Activated naive CD8-positive, alpha-beta T cell treated with anti-CD3 and anti-CD28 coated beads for 36 hours (primary cell): ENCODE measurements at places on chromosomes 16 and 17.

DNA sequence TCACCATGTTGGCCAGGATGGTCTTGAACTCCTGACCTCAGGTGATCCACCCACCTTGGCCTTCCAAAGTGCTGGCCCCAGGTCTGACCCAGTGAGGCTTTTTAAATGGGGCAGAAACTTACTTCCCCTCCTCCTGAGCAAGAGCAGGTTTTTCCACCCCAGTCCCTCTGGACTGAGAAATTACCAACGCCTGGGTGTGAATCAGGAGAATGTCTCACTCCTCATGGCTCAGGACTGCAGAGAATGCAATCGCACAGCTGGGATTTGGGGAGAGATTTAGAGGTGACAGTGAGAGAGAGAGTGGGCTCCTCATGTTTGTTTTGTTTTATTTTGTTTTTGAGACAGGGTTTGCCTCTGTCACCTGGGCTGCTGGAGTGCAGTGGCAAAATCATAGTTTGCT is 203.6 kb downstream of the RAB11FIP4 start:
- H3K27me3 ChIP-seq = no peaks in the 10 kb centered on the region
- H3K36me3 ChIP-seq = no peaks in the 10 kb centered on the region
- H3K4me3 ChIP-seq = no peak overlapping the region

GRCh38 chr16:84138824-84139627 is 6.0 kb downstream of the HSDL1 start:
- peak overlapping the region; percentile 84 for H3K27ac ChIP-seq
- no peaks in the 10 kb centered on the region for H3K27me3 ChIP-seq
- peak; percentile 58 for DNase-seq
- H3K4me3 ChIP-seq = peak overlapping the region; percentile 66
- H3K36me3 ChIP-seq = peaks cover 7% of the 10 kb centered on the region

- H3K4me1 ChIP-seq = no peaks in the 10 kb centered on the region
- H3K27ac ChIP-seq = no peak overlapping the region
- DNase-seq = no peak
- peaks cover 16% of the 10 kb centered on the region for H3K27me3 ChIP-seq
- no peaks in the 10 kb centered on the region for H3K36me3 ChIP-seq
These were observed 108.8 kb downstream of the ELAC2 start for GRCh38 chr17:12909046-12909445.

GRCh38 chr17:48478224-48479013 is 48.4 kb upstream of the SKAP1 start:
- no peaks in the 10 kb centered on the region for H3K36me3 ChIP-seq
- DNase-seq = peak; percentile 23
- peaks cover 5% of the 10 kb centered on the region for H3K27me3 ChIP-seq
- no peak overlapping the region for H3K4me3 ChIP-seq

DNA sequence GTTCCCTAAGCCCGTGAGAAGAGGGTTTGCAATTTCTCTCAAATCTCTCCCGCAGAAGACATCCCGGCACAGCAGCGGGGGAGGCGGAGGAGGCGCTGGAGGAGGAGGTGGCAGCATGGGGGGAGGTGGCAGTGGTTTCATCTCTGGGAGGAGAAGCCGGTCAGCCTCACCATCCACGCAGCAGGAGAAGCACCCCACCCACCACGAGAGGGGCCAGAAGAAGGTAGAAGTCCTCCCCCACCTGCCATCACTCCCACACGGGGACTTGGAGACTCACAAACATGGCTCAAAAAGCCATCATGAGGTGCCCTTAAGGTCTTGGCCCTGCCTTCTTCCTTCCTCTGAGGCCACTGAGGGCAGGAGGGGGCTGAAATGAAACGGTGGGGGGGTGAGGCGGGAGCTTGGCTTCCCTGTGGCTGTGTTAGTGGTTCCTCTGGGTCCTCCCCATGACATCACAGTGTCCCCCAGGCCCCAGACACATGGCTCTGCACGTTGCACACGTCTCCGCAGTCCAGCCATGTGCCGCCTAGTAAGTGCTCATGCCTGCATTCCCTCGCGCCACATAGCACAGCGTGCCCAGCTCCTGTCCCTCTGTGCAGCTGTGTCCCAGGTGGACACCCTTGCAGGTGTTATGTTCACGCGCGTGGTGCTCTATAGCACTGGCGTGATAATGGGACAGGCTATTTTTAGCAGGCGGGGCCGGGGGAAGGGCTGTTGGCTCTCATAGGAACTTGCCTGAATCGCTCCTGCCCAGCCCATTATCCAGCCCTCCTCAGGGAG is 6.9 kb downstream of the MLLT6 start:
- peaks cover 66% of the 10 kb centered on the region for H3K4me1 ChIP-seq
- H3K4me3 ChIP-seq = peak overlapping the region; percentile 26
- no peak for DNase-seq
- peak overlapping the region; percentile 74 for H3K27ac ChIP-seq
- H3K27me3 ChIP-seq = no peaks in the 10 kb centered on the region

DNA sequence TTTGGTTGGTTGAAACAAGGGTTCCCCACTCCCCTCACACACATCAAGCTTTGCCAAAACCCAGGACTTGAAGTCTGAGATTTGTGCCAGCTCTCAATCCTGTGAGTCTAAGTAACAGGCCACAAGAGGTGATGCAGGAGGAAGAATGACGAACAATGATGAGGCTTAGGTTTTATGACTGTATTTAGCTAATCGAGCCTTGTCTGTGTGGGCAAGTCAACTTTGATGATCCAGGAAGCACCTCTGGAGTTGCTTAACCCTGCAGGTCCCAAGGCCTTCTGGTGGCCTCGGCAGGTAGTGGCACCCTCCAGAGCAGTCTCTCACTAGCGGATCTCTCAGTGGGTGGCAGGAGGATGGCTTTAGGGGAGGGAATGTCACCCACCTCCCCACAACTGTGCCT is 28.7 kb downstream of the CDK5RAP3 start:
- peaks cover 2% of the 10 kb centered on the region for H3K4me1 ChIP-seq
- H3K27me3 ChIP-seq = peaks cover 10% of the 10 kb centered on the region
- no peak overlapping the region for H3K4me3 ChIP-seq
- DNase-seq = no peak
- H3K27ac ChIP-seq = no peak overlapping the region

DNA sequence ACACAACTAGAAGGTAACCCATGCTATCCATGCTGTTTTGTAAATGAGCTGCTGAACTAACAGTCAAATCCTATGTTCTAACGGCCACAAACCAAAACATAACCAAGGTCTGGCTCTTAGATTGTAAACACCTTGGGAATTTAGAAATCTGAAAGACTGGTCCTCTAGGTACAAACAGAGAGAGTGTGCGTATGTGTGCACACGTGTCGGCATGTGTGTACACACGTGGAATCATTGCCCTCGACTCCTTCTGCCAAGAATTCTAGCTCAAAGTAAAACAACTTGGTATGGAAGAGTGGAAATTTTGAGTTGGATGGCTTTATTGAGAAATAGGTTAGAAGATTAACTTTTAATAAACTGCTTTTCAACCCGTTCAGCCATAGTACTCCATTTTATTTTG is 18.1 kb upstream of the GHDC start:
- no peaks in the 10 kb centered on the region for H3K27me3 ChIP-seq
- no peaks in the 10 kb centered on the region for H3K4me1 ChIP-seq
- H3K36me3 ChIP-seq = peaks cover 7% of the 10 kb centered on the region
- H3K4me3 ChIP-seq = no peak overlapping the region
- no peak overlapping the region for H3K27ac ChIP-seq

DNA sequence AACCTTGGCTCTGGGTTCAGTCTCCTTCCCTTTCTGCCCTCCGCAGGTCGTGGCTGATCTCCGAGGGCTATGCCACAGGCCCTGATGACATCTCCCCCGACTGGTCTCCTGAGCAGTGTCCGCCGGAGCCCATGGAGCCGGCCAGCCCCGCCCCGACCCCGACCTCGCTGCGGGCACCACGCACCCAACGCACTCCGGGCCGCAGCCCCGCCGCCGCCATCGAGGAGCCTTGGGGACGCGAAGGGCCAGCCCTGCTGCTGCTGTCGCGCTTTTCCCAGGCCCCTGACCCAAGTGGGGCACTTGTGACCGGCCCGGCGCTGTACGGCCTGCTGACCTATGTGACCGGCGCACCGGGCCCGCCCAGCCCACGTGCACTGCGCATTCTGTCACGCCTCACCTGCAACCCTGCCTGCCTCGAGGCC is 5.1 kb downstream of the ARMC5 start:
- H3K4me1 ChIP-seq = peaks cover 23% of the 10 kb centered on the region
- H3K36me3 ChIP-seq = peaks cover 17% of the 10 kb centered on the region
- no peaks in the 10 kb centered on the region for H3K27me3 ChIP-seq
- DNase-seq = no peak
- H3K27ac ChIP-seq = no peak overlapping the region

- no peak overlapping the region for H3K4me3 ChIP-seq
- peaks cover 9% of the 10 kb centered on the region for H3K27me3 ChIP-seq
- peaks cover 4% of the 10 kb centered on the region for H3K4me1 ChIP-seq
- H3K36me3 ChIP-seq = no peaks in the 10 kb centered on the region
- DNase-seq = no peak
These were observed 10.9 kb upstream of the TMEM170A start for GRCh38 chr16:75475420-75475847.

DNA sequence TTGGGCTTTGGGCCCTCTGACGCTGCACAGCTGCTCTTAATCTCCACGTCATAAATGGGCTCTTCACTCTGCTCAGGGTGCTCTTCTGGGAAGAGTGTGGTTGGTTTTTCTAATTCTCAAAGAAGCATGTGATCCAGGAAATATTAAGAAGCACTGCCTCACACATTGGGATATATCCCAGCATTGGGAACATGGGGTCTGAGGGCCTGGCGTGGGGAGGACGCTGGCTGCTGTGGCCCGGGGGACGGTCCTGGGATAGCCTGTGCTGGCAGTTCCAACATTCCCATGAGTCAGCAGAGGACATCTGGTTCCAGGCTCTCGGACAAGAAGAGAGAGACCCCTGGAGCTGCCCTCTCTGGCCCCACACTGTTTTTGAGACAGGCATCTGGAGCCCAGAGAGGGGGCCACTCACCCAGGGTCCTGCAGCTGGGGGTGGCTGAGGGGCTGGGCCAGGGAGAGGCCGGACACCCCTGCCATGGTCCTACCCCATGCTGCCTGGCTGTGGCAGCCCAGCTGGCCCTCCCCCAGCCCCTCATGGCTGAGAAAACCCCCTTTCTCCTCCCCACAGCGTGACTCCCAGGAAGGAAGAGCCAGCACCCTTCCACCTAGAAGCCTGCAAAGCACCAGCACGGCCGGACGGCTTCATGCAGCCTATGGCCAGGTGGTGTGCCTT is 58.8 kb downstream of the NT5M start:
- no peak overlapping the region for H3K4me3 ChIP-seq
- peaks cover 2% of the 10 kb centered on the region for H3K36me3 ChIP-seq
- H3K27me3 ChIP-seq = no peaks in the 10 kb centered on the region
- no peak overlapping the region for H3K27ac ChIP-seq
- H3K4me1 ChIP-seq = no peaks in the 10 kb centered on the region

GRCh38 chr16:11915114-11915643 is 577 bp downstream of the GSPT1 start:
- peaks cover 42% of the 10 kb centered on the region for H3K4me1 ChIP-seq
- H3K36me3 ChIP-seq = peaks cover 30% of the 10 kb centered on the region
- H3K27me3 ChIP-seq = no peaks in the 10 kb centered on the region
- H3K27ac ChIP-seq = peak overlapping the region; percentile 94
- peak overlapping the region; percentile 94 for H3K4me3 ChIP-seq
- peak; percentile 60 for DNase-seq

GRCh38 chr17:364766-365165 is 12.2 kb upstream of the RPH3AL start:
- DNase-seq = no peak
- no peak overlapping the region for H3K27ac ChIP-seq
- no peak overlapping the region for H3K4me3 ChIP-seq
- H3K4me1 ChIP-seq = peaks cover 18% of the 10 kb centered on the region
- H3K27me3 ChIP-seq = peaks cover 4% of the 10 kb centered on the region

DNA sequence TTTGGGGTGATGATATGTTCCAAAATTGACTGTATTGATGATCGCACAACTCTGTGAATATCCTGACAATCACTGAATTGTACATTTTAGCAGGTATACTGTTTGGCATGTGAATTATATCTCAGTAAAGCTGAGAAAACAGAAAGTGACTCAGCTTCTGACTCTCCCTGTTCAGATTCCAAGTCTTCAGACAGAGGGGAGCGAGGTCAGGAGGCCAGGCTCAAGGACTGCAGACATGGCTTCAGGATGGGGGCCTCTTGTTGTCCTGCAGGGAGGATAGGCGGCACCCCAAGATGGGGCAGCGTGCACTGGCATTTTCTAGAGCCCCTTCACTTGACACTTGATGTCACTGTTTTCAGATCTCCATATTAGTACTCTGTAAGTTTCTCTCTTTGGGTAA is 45.6 kb downstream of the KNOP1 start:
- H3K27me3 ChIP-seq = no peaks in the 10 kb centered on the region
- H3K4me1 ChIP-seq = no peaks in the 10 kb centered on the region
- peaks cover 13% of the 10 kb centered on the region for H3K36me3 ChIP-seq
- H3K27ac ChIP-seq = no peak overlapping the region

DNA sequence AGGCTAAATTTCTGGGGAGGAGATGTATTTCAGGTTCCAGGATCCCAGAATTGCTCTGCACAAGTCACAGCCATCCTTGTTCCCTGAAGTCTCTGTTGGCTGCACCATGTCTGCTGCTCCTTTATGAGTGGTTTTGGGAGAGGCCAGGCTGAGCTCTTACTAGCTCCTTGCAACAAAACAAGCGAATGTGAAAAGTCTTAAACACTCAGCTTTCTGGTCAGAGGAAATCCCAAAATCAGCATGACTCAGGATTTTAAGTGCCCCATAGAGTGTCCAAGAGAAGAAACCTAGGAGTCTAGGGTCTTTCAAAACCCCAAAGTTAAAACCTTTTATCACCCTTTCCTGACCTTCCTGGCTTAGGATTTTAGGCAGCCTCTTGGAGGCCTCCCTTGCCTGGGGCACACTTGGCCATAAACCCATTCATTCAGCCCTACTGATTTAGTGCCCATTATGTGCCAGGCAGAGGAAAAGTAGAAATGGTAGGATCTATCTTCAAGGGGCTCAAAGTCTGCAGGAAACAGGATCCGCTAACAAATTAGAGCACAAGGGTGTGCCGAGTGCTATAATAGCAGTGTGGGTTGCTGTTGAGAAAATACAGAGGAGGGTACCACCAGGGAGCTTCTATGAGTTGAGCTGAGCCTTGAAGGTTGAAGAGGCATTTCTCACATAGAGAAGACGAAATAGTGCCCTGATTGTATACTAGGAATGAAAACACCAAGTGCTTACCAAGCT is 36.9 kb downstream of the SOST start:
- H3K27me3 ChIP-seq = no peaks in the 10 kb centered on the region
- H3K4me1 ChIP-seq = peaks cover 14% of the 10 kb centered on the region
- peak overlapping the region; percentile 87 for H3K4me3 ChIP-seq
- H3K36me3 ChIP-seq = peaks cover 2% of the 10 kb centered on the region

DNA sequence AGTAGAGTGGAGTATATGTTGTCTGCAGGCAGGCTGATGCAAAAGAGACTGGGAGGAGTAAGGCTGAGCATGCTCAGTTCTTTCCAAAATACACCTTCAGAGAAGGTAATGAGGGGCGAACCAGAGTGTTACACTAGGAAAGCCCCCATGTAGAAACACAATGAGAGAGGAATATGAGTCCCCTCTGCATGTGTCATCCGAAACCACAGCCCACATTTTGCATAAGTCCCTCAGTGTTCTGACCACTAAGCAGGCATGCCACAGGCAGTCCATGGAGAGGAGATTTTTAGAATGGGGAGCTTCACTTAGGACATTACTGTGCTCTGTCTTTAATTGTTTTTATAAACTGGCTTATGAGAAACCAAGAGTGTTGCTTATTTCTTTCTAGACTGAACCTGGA is 32.0 kb downstream of the SLC6A2 start:
- DNase-seq = no peak
- no peak overlapping the region for H3K27ac ChIP-seq
- H3K36me3 ChIP-seq = no peaks in the 10 kb centered on the region

- H3K27ac ChIP-seq = peak overlapping the region; percentile 98
- H3K36me3 ChIP-seq = peaks cover 12% of the 10 kb centered on the region
- peaks cover 39% of the 10 kb centered on the region for H3K4me1 ChIP-seq
- H3K4me3 ChIP-seq = peak overlapping the region; percentile 99
- no peaks in the 10 kb centered on the region for H3K27me3 ChIP-seq
These were observed 22.3 kb downstream of the ARHGAP27 start for GRCh38 chr17:45410144-45411091.

GRCh38 chr16:12677502-12677901 is 126.2 kb downstream of the CPPED1 start:
- peaks cover 2% of the 10 kb centered on the region for H3K36me3 ChIP-seq
- H3K4me1 ChIP-seq = peaks cover 16% of the 10 kb centered on the region
- DNase-seq = no peak
